Activated CD4-positive, alpha-beta T cell treated with anti-CD3 and anti-CD28 coated beads for 4 hours (primary cell): ENCODE measurements at places on chromosomes 6 and 20.

- no peak for DNase-seq
Observed at GRCh38 chr20:50277064-50277415, 86.4 kb downstream of the CEBPB start.

DNA sequence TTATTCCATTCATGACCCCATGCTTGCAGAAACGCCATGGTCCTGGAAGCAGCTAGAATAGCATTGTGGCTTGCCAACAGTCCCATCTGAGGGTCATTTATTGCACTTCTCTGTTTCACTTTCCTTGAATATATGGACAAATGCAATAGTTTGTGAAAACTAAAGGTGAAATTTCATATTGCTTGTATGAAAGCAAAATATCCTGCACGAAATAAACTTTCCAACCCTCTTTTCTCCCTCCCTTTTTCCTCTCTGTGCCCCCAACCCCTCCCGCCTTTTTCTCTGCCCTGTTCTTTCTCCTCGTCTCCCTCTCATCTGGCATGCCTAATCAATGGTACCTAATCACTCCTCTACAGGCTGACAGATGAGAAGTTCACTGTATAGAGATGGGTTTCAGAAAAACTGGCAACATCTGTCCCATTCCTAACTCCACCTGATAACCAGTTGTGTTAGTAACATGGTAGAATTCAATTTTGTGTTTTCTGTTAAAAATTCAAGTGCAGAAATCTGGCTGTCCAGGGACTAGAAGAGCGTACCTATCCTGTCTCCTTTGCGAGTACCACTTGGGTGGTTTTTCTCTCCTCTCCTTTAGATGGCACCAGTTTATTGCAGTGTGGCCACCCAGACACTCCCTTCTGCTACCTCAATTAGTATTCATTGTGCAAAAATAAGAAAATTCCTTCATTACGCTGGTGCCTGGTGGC, 198.6 kb downstream of the FOXA2 start:
- no peak for DNase-seq

DNA sequence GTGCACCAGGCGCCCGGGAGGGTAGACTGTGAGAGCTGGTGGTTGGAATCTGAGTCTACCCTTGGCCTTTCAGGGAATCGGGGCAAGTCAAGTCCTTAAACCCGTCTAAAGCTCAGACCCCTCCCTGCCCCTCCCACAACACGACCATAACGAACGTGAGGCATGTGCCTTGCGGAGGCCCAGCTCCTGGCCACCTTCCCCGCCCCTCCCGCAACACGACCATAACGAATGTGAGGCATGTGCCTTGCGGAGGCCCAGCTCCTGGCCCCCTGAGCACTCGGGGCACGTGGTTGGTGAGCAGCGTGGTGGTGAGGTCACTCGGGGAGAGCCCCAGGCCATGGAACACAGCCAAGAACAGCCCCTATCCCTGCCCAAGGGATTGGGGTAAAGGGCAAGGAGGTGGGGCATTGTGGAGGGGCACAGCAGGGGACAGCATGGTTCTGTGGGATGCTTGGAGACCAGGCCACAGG, 132.2 kb downstream of the TAF4 start:
- no peak for DNase-seq

DNA sequence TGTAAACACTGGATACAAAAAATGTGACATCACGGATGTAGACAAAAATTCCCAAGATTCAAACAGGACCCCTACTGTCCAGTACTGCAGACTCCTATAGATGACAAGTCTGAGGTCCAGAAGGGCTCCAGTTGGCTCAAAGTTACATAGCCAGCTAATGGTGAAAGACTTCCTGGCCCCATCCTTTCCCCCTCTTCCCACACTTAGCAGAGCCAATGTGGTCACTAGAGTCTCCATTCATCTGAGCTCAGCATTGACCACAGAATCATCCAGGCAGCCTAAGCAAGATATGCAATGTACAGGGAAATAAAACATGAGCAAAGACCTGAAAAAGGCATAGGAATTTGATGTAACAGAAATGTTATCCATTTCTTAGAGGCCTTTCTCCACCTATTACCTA, 180.5 kb downstream of the ADAT2 start:
- DNase-seq, result no peak

DNA sequence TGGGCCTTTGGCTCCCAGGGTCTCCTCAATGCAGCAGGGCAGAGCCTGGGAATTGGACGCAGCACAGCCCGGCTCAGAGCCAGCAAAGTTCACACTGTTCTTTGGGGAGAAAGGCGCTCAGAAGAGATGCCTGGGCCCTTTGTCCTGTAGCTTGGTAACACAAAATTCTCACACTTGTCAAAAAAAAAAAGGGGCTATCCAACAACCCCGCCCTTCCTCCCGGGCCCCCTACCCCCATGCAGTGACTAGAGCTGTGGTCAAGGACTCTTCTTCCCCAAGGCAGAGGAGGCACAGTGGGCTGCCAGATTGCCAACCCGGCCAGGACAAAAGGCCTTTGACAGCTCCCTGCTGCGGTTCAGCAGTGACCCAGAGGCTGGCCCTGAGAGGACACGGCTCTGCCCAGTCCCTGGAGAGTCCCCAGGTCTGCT, 2.0 kb downstream of the NKAIN4 start:
- no peak for DNase-seq

- no peak for DNase-seq
Observed at GRCh38 chr6:36328600-36328999, 8.1 kb downstream of the BNIP5 start.

DNA sequence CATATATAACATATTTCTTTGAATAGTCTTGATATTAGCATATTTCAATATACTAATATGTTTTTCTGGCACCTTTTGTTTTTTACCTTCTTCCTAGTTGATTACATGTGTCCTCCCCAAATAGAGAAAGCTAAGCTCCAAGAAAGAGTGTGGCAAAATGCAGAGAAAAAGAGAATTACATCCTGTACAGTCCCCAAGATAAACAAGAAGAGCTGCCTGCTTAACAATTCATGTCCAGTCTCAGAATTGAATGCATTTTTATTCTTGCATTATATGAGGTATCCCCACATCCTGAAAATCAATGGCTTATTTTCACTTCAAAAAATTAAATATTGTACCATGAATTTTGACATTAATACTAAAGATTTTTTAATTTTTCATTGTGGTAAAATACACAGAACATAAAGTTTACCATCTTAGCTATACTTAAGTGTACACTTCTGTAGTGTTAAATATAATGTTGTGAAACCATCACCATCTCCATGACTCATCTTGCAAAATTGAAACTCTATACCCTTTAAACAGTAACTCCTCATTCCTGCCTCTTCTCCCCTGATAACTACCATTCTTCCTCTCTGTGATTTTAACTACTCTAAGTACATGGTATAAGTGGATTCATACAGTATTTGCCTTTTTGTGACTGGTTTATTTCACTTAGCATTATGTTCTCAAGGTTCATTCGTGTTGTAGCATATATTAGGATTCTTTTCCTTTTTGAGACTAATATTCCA, 490.3 kb downstream of the COL12A1 start:
- DNase-seq, result no peak

GRCh38 chr6:27888566-27888965, 23.6 kb downstream of the OR2B2 start:
- DNase-seq, result no peak

GRCh38 chr6:148530976-148531375, 188.3 kb downstream of the SASH1 start:
- DNase-seq, result no peak

- DNase-seq, result no peak
Observed at GRCh38 chr6:149846321-149846720, 17.8 kb downstream of the LRP11 start.

GRCh38 chr6:85420551-85420950, 29.3 kb upstream of the NT5E start:
- DNase-seq, result no peak

- DNase-seq, result peak; percentile 22
Observed at GRCh38 chr20:46349035-46349741, 40.9 kb upstream of the CDH22 start.
